CD14-positive monocyte (primary cell): ENCODE measurements at places on chromosomes 12 and 14.

DNA sequence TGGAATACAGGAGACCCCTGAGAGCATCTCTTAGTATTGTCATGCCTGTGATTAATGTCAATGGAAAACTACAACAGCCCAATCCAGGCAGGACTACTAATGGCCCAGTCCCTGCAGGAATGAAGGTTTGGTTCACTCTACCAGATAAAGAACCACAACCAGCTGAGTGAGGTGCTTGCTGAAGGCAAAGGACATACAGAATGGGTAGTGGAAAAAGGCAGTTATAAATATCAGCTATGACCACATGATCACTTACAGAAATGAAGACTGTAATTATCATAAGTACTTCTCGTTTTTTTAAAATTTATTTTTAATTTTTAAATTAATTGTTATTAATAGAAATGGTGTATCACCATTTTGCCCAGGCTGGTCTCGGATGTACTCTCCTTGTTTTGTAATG is 17.2 kb upstream of the LPCAT3 start:
- no peak for DNase-seq

DNA sequence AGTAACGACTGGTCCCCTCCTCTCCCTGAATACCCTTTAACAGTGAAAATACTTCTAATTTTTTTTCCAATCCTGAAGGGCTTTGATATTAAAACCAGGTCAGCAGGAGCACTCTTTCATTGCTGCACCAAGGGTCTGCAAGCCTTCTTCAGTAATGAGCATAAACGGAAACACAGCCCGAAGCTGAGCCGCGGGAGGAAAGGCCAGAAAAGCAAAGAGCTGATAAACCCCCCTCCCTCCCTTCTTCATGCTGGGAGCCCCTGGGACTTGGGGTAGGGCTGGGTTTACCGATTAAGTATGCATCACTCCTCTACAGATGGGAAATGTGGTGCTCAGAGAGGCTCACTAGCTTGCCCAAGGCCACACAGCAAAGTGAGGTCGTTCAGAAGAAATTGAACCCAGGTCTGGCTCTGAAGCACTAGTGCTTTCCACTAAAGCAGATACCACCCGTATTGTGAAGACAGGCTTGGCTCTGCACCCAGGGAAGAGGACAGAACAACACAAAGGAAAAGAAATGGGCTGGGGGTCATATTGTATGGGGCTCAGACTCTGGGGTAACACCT is 128.8 kb downstream of the GLT1D1 start:
- no peak for DNase-seq

GRCh38 chr12:79409562-79409961 is 281.2 kb downstream of the PAWR start:
- no peak for DNase-seq

GRCh38 chr12:20395791-20396550 is 27.6 kb downstream of the PDE3A start:
- no peak for DNase-seq

DNA sequence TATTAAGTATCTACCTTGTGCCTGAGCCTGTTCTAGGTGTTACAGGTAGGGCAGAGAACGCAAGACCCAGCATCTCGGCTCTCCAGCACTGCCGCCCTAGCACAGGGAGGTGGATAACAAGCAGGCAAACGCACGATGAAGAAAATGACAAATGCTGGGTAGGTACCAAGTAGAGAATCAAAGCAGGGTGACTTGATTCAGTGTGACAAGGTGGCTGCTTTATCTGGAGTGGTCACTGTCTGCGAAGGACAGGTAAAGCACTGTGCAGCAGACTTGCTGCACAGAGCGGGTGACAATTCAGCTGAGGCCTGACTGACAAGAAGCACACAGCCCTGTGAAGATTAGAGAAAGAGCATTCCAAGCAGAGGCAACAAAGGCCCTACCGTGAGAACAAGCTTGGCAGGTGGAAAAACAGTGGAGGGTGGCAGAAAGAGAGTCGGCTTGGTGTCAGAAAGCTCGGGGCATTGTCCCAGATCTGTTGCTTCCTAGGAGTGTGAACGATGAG is 12.9 kb downstream of the PRKCH start:
- DNase-seq = no peak

GRCh38 chr14:58724702-58725101 is 86.9 kb downstream of the DACT1 start:
- no peak for DNase-seq

- DNase-seq = no peak
Observed at GRCh38 chr14:37483672-37484071, 111.4 kb downstream of the FOXA1 start.

DNA sequence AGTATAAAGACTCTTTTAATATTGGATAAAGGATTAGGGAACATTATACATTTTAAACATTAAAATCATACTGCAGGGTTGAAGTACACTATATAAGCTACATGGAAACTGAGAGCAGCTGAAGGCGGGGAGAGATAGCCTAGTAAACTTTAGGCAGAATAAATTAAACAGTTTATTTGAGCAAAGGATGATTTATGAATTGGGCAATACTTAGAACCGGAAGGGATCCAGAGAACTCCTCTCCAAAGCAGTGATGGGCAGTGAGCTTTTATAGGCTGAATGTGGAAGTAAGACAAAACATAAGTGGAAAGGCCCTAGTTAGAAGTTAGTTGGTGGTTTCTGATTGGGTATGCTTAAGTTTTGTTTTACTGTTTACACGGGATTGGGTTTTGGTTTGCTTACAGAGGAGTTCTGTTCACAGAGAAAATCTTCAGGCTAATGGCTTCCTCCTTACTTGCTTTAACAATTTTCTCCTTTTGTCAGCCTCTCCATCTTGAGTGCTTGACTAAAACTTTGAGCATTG is 18.9 kb downstream of the LEMD3 start:
- DNase-seq = peak; percentile 23

- DNase-seq = no peak
Observed at GRCh38 chr12:124449623-124450375, 117.6 kb downstream of the NCOR2 start.

DNA sequence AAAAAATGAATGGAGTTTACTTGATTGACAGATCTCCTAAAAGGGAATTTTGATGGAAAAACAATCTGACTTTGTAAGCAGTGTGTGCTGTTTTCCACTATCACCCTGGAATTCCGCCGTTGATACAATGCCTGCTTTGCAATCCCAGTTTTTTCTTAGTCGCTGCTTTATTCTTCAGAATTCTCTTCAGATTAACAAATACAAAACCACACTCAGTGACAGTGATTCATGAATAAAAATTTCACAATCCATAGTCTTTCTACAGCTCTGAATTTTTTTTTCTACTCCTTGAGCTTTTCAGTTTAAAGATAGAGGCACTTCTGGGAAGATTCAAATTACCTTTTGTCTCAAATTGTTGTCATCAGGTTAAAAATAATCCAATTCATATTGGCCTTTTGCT is 44.6 kb upstream of the KITLG start:
- DNase-seq = peak; percentile 4

DNA sequence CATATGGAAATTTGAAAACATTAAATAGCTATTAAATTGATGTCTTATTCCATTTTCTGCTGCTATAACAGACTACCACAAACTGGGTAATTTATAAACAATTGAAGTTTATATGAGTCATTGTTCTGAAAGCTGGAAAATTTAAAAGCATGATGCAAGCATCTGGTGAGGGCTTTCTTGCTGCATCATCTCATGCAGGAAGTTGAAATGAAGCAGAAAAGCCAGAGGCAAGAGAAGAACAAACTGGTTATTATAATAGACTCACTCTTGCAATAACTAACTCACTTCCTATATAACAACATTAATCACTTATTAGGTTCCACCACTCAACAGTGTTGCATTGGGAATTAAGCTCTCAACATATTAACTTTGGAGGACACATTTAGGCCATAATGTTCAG is 1277.4 kb downstream of the LRFN5 start:
- peak; percentile 57 for DNase-seq

- DNase-seq = no peak
Observed at GRCh38 chr12:115319446-115320040, 635.6 kb upstream of the TBX3 start.

- no peak for DNase-seq
Observed at GRCh38 chr12:130177635-130178242, 15.5 kb downstream of the FZD10 start.

GRCh38 chr14:75306927-75307699 is 28.5 kb downstream of the FOS start:
- DNase-seq = no peak

- DNase-seq = no peak
Observed at GRCh38 chr12:60335745-60336144, 739.9 kb downstream of the SLC16A7 start.
